ENCODE measurements at places on chromosomes 2 and 18.

- no peak for DNase-seq
Observed at GRCh38 chr2:47072018-47072691, 83.0 kb downstream of the STPG4 start.

DNA sequence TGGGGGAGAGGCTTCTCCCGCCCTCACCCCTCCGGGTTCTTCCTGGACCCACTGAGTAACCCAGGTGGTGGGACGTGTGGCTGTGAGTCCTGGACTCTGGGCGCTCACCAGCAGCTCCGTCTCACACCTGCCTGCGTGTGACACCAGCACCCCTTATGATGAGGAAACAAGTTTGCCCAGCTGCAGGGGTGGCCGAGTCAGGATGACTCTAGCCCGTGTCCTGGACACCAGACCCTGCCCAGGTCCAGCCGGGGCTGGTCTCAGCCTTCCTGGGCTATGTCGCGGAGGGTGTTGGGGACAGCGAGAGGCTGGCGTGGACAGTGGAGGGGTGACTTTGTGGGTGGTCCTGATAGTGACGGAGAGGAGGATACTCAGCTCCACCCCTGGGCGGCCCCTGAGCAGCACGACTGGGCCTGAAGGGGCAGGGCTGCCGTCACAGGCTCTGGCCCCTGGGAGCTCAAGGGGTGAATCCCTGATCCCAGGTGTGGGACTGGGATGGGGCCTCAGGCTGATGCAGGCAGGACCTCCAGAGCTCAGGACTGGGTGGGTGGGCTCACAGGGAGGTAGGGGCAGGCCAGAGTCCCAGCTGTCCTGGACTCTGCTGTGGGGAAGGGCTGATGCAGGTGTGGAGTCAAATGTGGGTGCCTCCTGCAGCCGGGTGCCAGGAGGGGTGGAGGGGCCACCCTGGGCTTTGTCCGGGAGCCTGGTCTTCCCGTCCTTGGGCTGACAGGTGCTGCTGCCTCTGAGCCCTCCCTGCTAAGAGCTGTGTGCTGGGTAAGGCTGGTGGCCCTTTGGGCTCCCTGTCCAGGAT, 3.7 kb downstream of the GPR35 start:
- no peak for DNase-seq

DNA sequence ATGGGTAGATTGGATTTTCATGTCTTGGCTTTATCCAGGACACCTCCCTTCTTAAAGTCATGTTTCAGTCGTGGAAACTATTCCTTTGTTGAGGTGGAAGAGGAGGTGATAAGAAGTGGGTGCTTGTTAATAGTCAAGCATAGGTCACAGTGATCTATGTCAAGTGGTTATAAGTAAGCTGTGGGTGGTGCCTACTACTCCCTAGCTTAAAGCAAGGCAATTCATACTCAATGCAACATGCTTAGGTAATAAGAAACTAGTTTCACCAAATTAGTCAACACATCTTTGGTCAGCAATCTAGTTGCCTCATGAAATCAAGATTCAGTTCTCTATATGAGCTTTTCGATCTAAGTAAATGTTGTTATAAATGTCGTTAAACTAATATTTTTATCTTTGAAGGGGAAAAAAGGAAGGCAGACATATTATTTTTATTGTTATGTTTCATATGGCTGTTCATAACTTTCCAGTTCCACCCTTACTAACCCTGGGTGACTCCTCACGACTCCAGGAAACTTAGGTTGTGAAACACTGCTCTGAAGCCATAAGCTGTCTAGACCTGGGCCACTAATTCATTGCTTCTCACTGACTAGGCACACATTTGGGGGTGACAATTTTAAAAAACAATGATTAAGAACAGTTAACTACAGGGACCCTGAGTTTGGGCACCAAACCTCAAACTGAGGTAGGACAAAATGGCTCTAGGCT, 5.8 kb upstream of the ABCB11 start:
- no peak for DNase-seq

DNA sequence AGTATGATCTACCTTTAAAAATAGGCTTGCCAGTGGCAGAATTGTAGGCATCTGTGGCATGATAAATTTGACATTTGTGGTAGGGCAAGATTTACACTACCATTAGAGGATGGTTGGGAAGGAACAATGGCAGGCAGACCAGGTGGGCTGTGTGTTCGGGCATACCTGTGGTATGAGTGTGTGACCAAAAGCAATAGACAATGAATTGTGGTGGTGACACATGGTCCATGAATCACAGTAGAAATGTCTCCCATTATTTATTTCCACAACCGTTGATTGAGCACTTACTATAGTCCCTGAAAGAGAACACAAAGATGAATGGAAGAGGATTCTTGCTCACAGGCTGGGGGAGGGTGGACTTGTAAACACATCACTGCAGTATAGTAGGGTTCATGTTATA, 29.9 kb upstream of the RUFY4 start:
- DNase-seq: no peak

DNA sequence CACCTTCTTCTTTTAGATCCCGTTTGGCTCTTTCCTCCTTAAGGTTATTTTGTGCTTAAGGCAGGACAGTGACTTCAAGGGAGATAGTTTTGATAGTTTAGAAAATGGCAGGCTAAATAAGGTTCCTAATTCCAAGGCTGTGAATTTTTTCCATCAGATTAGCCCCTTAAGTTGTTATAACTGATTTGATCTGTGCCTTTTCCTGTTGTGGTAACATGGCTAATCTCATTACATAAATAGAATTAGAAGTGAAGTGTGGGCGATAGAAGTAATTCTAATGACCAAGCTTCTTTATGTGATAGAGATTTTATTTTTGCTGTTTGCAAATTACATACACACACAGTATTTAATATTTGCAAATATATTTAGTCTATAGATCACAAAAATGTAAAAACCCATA, 102.0 kb downstream of the MYO1B start:
- no peak for DNase-seq

DNA sequence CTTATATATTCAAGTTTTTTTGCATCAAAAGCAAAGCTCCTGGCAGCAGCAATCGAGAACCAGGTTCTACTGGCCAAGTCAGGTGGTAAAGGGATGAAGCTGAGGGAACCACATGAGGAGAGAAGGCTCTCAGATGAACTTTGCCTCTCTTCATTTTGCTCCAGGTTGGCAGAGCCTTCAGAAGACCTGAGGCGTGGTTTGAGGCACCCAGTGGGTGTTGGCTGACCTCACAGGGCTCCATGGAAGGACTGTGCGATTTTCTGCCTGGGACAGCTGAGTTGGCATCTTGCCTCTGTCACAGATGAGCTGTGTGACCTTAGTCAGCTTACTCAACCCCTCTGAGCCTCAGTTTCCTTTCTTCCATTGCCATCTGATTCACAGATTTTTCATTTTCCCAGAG, 89.0 kb downstream of the INSIG2 start:
- DNase-seq: no peak

- no peak for DNase-seq
Observed at GRCh38 chr18:61031626-61032025, 301.6 kb upstream of the CDH20 start.

GRCh38 chr2:218354850-218355443, 1.7 kb upstream of the CATIP start:
- DNase-seq: no peak

Measured in stimulated activated CD8-positive, alpha-beta memory T cell treated with anti-CD3 and anti-CD28 coated beads, Interleukin-7, amount 100 ng/mL, for 4 hours (primary cell).